ENCODE measurements at places on chromosomes 5 and 9.

DNA sequence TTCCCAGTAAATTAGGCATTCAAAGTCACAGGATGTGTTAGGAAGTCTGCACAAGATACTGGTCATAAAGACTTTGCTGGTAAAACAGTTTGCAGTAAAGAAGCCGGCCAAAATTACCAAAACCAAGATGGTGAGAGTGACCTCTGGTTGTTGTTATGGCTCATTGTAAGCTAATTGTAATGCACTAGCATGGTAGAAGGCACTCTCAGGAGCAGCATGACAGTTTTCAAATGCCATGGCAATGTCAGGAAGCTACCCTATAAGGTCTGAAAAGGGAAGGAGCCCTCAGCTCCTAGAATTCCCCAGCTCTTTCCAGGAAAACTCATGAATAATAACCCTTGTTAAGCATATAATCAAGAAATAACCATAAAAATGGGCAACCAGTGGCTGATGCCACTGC is 64.3 kb upstream of the TNC start:
- DNase-seq: no peak

- DNase-seq: no peak
Observed at GRCh38 chr9:110101531-110102161, 106.3 kb downstream of the C9orf152 start.

DNA sequence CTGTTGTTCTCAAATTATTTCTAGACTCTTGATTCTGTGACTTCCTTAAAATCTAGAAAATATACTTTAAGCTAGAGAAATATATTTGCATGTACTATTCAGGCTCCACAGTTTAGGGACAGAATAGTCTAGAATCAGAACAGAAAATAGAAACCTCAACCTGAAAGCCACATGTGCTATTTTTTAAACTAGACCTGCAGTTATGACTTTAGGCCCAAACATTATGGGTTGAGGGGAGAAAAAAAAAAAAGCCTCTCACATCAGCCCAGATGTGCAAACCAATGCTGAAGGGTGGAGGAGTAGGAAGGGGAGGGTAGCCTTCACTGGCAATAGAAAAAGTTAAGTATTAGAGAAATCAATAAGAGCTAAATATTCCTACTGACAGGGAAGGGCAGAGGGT is 35.7 kb downstream of the ELL2 start:
- DNase-seq: no peak

GRCh38 chr9:132184124-132184523 is 22.3 kb downstream of the NTNG2 start:
- peak; percentile 49 for DNase-seq

DNA sequence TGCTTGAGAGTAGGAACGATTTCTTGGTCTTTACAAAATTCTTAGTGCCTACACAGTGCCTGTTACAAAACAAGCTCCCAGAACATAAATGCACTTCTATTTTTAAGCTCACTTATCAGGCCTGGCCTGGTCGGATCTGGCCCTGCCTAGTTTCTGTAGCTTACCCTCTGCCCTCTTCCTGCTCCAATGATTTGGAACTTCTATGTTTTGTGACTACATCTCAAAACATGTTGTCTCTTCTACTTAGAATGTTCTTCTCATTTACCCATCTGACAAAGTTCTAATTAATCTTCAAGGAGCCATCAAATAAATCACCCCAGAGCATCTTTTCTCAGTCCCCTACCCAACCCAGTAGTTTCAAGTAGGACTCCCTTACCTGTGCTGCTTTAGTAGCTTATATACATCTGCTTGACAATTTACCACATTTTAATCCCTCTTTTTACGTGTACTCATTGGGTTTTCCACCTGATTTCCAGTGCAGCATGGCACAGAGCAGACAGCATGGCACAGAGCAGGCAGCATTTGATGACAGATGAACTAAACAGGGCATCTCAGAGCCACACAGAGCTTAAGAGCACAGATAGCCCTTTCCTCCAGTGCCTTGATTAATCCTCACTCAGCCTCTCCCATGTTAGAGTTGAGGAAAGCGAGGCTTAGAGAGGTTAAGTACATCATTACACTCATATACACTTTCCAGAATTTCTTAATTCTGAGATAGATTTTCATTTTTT is 171.9 kb downstream of the MAPKAP1 start:
- no peak for DNase-seq

Data from NCI-H2171 (cell line).